ENCODE measurements at places on chromosomes 16 and 17.

DNA sequence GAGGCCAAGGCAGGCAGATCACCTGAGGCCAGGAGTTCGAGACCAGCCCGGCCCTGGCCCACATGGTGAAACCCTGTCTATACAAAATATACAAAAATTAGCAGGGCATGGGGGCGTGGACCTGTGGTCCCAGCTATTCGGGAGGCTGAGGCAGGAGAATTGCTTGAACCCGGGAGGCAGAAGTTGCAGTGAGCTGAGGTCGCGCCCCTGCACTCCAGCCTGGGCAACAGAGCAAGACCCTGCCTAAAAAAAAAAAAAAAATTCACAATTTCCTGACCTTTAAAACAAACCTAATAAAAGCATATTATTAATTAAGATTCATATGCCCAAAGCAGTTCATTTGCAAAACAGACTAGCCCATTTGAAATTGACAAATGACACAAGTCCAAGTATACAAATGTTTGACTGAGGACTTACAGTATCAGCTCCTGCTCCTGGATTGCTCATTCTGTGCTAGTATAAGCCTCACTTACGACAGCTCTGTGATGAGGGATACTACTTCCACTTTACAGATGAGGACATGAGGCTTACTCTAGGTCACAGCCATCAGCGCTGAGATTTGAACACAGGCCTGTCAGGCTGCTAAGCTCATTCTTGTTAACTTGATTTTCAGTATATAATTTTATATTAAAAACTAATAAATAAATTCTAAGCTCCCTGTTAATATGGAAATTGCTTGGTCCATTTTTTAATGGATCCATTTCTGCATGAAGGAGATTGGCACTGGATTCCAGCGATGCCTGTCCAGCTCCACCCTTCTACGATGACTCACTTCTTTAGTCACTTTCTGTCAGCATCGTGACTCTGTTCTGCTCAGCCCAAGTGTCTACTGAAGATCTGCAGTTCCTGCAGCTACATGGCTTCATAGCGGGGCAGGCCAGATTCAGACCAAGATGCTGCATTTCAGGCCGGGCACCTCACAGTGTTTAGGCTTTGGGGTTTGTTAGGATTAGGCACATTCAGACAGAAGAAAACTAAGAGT lies 88.2 kb downstream of the WDR59 start:
- DNase-seq: no peak

DNA sequence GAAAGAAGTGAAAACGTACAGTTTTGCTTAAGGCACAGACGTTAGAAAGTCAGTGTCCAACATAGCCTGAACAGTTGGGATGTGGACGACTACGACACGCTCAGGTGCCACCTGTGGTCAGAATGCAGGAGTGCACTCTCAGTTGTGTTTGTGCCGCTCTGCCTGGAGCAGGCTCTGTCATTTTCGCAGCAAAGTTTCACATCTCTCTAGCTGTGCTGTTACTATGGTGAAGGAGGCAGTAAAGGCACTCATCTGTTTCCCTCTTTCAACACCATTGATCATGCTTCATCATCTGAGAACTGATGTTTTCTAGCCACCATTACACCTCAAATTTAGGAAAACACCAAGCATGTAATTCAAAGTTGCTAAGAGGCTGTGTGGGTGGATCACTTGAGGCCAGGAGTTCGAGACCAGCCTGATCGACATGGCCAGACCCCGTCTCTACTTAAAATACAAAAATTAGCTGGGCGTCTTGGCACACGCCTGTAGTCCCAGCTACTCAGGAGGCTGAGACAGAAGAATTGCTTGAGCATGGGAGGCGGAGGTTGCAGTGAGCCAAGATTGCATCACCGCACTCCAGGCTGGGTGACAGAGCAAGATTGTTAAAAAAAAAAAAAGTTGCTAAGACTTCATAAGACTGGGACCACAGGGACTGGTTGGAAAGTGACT lies 44.9 kb upstream of the DNAJA2 start:
- no peak for DNase-seq

- DNase-seq: no peak
Observed at GRCh38 chr16:8087597-8088289, 502.6 kb downstream of the TMEM114 start.

DNA sequence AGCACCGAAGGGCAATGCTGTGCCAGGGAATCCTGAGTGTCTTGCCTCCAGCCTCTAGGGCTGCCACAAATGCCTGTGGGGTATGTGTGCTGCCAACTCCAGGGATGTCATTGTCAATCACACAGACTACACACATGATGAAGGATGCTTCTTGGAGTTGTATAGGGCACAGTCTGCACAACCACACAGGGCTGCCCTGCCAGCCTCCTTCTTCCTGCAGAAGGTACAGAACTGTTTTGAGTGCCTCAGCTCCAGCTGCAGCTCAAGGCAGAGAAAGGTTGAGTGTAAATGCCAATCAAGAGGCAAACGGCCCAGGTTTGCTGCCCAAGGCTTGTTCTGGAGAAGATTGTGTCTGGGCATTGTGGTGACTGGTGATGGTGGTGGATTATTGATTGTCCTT lies 15.6 kb downstream of the SCNN1B start:
- no peak for DNase-seq

GRCh38 chr17:48546137-48546923 lies 1.4 kb upstream of the HOXB2 start:
- DNase-seq: no peak

DNA sequence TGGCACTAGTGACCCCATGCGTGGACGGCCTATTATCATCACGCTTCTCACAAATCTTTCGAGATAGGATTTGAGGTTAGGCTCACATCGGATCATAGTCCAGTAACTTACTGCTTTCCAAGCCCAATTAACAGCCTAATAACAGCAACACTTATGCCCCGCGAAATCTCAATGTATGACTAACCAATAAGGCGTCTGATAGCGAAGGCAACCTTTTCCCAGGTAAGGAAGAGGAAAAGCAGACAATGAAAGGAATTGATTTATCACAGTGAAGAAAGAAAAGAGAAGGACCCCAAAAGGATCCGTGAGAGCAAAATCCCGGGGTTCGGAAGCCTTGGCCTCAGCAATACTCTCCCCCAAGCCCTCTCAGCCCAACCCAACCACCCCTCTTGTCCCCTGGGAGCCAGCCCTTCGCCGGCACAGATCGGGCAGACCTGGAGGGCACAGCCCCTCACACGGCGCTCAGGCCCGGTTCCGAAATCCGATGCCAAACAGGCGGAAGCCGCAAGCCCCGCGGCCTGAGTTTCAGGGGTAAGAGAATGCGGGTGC lies 534 bp downstream of the GPATCH8 start:
- DNase-seq: no peak

DNA sequence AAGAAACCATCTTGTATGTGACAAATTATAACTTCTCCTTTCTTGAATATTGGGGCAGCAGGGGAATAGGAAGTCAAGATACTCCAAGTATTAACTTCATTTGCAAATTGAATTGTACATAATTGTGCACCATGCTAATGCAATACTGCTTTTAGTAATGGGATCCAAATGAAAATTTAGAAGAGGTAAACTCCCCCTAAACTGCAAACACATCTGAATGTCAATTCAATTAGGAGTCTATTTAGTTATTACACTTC lies 4.5 kb downstream of the STAT5B start:
- no peak for DNase-seq

GRCh38 chr16:48536614-48537200 lies 73.3 kb downstream of the N4BP1 start:
- no peak for DNase-seq

- peak; percentile 33 for DNase-seq
Observed at GRCh38 chr17:58309918-58310259, 18.7 kb downstream of the TSPOAP1 start.

DNA sequence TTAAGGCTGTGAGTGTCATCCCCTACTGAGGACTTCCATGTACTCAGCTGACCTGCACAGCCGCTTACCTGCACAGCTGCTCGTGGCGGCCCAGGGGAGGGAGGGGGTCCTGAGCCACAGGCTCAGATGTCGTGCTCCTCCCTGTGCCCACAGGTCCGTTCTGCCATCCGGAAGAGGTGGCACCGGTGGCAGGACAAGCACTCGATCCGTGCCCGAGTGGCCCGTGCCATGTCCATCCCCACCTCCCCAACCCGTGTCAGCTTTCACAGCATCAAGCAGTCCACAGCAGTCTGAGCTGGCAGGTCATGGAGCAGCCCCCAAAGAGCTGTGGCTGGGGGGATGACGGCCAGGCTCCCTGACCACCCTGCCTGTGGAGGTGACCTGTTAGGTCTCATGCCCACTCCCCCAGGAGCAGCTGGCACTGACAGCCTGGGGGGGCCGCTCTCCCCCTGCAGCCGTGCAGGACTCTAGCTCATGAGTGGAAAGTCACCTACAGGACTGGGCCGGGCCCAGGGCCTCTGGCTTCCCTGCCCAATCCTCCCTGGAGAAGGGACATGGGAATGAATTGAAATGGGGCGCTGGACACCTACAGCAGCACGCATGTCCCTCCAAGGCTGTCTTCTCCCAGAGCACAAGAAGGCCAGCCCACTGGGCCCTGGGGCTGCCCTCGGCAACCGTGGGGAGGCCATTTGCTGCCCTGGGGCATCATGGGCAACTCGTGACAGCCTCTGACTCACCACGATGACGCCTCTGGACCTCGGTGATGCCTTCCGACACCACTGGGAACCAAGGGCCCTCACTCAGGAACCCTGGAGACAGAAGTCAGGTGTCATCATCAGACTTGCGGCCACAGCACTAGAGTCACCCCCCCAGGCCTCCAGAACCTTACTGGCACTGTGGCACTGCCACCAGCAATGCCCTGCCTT lies 9.9 kb upstream of the SPPL2C start:
- DNase-seq: no peak
